Fibroblast of lung (primary cell): ENCODE measurements at places on chromosomes 12 and 14. TPM values are rescaled to one million over a fixed set of nuclear protein-coding genes. Genes with fewer than 3 reads are reported as not detected.

DNA sequence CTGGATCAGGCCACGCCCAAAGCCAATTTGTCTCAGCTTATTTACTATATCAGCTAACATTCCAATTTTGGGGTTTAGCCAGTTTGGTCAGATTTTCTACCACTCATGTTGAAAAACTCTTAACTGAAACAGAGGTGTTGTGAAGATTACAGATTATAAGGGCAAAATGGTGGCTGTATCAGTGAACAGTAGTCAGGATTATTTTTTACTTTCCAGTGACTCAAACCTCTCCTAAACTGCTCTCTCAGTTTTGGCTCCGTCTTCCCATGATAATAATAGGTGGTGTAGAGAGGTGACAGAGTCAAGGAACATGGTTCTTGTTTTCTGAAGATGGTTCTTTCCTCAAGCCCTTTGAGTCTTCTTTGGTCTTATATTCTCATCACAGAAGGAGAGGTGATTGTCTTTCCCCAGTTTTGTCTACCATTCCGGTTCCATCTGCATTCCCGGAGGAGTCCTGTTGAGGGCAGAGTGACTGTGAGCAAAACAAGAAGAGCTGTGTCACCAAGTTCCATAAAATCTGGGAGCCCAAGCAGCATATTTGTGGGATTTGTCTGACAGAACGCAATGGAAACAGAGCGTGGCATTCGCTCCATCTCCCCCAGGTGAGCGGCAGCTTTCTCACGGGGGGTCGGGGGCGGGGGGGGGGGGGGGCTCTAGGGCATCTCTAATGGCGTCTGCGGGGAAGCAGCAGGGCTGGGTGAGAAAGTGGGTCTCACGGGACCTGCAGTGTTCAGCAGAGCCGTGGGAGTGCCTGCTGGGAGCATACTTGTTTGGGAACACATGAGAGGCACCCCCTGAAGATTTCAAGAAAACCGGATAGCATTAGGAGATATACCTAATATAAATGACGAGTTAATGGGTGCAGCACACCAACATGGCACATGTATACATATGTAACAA is 59.1 kb downstream of the TBC1D30 start:
- DNase-seq = no peak

- no peak for DNase-seq
Measured at GRCh38 chr14:91835920-91836843, 31.2 kb downstream of the TC2N start.

DNA sequence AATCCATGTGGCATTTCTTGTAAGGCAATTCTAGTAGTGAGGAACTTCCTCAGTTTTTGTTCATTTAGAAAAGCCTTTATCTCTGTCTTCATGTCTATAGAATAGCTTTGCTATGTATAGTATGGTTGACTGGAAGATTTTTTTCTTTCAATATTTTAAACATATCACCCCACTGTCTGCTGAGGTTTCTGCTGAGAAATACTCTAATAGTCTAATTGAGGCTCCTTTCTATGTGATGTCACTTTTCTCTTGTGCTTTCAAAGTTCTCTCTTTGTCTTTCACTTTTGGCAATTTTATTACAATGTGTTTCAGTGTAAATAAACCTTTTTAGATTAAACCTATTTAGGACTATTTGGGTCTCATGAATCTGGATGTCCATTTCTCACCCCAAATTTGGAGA is 192.8 kb downstream of the PDZRN4 start:
- DNase-seq = no peak

FSCB gene
- polyA plus RNA-seq = not detected in 2 replicates

CFAP73 gene
- polyA plus RNA-seq = not detected in 2 replicates

DNA sequence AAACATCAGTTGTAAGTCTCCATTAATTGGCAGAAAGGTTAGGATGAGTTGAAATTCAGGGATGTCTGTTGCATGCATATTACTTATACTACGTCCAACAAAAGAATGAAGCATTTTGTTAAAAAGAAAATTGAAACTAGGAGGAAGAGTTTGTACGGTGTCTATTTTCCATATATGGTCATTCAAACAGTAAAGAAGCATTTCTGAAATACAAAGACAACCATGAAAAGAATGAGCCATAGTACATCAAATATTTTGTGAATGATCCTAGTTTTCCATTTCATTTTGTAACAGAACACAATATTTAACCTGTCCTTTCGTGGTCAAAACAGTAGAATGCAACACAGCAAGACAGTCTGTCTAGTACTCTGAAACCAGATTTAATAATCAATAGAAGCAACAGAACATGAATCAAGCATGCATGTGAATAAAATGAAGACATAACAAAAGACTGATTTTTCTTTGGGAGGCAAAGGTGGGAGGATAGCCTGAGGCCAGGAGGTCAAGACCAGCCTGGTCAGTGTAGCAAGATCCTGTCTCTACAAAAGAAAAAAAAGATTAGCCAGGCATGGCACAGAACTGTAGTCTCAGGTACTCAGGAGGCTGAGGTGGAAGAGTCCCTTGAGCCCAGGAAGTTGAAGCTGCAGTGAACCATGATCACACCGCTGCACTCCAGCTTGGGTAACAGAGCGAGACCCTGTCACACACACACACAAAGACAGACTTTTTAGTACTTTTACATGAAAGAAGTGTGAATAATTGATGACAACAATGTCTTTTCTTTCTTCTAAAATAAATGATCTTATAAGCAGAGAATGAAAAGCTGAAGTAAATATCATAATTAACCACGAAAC is 156.0 kb downstream of the LRIG3 start:
- DNase-seq = peak; percentile 70

GRCh38 chr12:78176643-78177042 is 345.9 kb downstream of the NAV3 start:
- no peak for DNase-seq

GRCh38 chr12:121000530-121000929 is 15.8 kb downstream of the C12orf43 start:
- no peak for DNase-seq

DNA sequence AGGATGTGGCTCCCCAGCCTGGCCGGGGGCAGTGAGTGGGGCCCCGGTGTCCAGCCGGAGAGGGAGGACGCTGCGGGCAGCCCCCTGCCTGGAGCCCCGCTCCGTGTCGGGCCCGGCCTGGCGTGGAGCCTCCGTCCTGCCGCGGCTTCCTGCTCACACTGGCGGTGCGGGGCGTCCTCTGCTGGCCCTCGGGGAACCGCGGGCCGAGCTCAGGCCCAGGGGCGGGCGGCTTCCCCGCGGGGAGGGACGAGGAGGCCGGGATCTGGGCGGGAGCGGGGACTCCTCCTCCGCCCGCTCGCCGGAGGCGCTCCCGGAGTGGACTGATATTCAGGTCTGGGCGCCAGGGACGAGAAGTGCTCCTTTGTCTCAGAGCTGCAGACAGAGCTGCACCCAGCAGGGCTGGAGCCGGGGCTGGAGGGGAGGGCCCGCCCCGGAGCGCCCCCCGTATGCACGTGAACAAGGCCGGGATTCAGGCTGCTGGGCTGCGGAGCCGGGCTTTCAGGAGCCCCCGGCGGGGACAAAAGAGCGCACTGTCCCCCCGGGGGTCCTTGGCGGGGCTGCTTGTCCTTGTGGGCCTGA is 2.2 kb downstream of the MMP17 start:
- DNase-seq = peak; percentile 83

DNA sequence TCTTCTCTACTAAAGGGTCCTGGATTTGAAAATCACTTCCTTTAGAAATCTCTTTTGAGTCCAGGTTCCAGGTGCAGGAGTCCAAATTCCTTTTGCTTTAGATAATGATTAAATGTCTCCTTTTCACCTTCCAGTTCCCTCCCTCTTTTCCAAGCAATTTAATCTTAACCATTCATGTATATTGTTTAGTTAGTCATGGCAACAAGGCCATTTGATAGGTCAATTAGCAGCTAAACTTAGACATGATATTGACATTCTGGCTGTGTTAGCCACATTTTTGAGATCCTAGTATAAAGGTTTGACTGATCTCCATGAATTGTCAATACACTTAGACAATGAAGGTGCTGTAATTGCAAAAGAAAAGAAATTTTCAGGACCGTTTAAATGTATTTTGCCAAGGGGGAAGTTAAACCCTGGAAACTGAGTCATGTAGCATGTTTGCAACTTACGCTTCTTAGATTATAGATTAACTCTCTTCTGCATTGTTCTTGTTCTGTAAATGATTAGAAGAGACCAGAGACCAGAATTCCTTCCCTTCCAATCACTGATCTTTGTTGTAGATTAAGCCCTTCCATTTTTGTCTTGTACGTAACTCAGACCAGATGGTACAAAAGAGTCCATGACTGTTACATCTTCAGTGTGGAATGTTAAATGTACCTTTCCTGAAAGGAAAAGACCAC is 12.4 kb upstream of the C12orf75 start:
- no peak for DNase-seq

DNA sequence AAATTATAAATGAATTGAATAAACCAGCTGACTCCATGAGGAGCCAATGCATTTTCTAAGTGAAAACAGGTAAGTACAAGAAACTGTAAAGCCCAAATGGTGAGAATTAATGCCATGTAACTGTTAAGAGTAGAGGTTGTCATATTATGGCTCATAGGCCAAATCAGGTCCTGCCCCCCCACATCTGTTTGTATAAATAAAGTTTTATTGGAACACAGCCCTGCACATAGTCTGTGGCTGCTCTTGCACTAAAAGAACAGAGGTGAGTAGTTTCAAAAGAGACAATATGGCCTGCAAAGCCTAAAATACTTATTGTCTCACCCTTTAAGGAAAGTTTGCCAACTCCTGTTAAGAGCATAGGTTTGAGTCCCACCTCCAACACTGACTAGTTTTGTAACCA is 140.5 kb upstream of the SRRM4 start:
- no peak for DNase-seq

- peak; percentile 26 for DNase-seq
Measured at GRCh38 chr14:20614038-20614840, 23.1 kb upstream of the RNASE12 start.

- no peak for DNase-seq
Measured at GRCh38 chr14:105860615-105861580, 334.5 kb downstream of the TMEM121 start.

PLXNC1 gene
- 3.8 and 15.1 TPM in 2 replicates for polyA plus RNA-seq

- DNase-seq = no peak
Measured at GRCh38 chr12:82319276-82319675, 38.9 kb downstream of the CCDC59 start.

IL22 gene
- not detected in 2 replicates for polyA plus RNA-seq

DNA sequence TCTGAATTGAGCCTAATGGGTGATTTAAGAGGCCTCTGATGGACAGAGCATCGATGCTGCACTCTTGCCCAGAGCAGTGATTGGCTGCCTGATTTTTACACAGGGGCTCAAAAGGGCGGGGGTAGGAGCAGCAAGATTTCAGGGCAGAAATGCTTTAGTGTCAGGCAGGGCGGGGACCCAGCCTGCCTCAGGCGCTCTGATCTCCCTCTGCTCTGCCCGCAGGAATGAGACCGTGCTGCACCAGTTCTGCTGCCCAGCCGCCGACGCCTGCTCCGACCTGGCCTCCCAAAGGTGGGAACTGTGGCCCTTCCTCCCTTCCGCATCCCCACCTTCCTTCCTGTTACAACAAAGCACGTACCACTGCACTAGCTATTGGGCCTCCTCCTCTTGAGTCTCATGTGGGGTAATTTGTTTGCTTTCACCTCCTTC is 32.4 kb downstream of the IQSEC3 start:
- no peak for DNase-seq

DNA sequence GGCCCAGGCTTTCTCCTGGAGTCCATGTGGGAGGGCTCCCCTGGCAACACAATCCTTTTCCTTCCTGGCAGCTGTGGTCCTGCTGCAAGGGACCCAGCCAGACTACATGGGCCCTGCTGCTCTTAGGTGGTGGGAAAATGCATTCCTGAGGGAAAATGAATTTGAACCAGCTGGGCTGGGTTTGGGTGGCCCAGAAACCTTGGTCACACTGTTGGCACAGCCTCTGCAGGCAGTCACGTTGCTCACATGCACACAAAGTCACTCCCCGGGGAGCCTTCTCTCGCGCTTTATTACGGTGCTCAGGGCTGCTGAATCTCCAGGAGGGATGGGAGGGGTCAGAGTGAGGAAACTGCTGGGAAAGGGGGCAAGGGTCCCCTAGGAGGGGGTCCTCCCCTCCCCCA is 17.2 kb downstream of the PLEKHG3 start:
- DNase-seq = no peak

- DNase-seq = no peak
Measured at GRCh38 chr14:55592436-55592835, 12.4 kb downstream of the KTN1 start.

PTCSC3 gene
- polyA plus RNA-seq = not detected in 2 replicates

GPR84 gene
- polyA plus RNA-seq = 0.03 TPM in 1 of 2 replicates, not detected in the other

CLEC4D gene
- not detected in 2 replicates for polyA plus RNA-seq

GRCh38 chr14:66114071-66114470 is 372.1 kb upstream of the CCDC196 start:
- no peak for DNase-seq

DNA sequence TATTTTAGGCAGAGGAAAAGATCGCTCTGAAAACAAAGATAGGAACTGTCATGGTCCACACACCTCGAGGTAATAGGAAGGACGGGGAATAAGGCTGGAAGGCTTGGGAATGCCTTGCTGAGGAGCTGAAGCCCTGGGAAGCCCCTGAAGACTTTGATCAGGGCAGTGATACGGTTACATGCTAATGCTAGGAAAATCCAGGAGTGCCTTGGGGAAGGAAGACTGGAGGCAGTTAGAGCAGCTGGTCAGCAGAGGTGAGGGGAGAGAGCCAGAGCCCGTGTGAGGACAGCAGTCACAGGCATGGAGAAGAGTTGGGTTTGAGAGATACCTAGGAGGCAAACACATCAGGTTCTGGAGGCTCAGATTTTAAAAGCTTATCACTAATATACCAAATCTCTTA is 8.6 kb upstream of the YY1 start:
- DNase-seq = no peak

DNA sequence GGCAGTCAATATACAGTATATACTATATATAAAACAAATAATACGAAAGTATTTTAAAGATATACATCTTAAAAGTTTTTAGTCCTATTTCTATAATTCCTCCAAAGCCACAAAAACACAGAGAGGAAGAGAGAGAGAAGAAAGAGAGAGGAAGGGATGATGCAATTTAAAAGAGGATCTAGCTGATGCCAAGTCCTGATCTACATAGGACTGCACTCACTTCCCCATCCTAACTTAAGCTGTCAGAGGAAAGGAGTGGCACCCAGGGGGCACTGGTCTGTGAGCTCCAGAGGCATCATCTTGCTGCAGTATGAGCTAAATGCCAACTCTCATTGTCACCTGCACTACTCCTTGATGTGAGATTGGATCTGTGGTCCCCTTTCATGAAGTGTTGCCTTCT is 95.8 kb downstream of the C12orf42 start:
- no peak for DNase-seq

DNA sequence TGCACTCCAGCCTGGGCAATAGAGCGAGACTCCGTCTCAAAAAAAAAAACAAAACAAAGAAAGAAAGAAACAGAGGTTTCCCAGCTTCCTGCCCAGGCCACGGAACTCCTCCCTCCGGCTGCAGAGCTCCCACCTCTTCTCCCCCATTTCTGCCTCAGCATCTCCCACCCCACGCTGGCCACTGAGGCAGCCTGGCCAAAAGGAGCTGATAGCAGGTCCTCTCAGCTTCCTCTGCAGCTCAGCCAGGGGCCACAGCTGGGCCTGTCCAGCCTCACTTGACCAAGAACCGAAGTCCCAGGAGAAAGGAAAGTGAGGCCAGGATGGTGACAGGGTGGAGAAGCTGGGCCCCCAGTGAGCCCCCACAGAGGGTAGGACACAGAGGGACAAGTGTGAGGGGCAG is 33.4 kb upstream of the CD9 start:
- no peak for DNase-seq

GRCh38 chr12:54227376-54227775 is 38.6 kb upstream of the SMUG1 start:
- DNase-seq = no peak
